Activated CD8-positive, alpha-beta memory T cell treated with anti-CD3 and anti-CD28 coated beads for 48 hours (primary cell): ENCODE measurements at places on chromosomes 12 and 14.

DNA sequence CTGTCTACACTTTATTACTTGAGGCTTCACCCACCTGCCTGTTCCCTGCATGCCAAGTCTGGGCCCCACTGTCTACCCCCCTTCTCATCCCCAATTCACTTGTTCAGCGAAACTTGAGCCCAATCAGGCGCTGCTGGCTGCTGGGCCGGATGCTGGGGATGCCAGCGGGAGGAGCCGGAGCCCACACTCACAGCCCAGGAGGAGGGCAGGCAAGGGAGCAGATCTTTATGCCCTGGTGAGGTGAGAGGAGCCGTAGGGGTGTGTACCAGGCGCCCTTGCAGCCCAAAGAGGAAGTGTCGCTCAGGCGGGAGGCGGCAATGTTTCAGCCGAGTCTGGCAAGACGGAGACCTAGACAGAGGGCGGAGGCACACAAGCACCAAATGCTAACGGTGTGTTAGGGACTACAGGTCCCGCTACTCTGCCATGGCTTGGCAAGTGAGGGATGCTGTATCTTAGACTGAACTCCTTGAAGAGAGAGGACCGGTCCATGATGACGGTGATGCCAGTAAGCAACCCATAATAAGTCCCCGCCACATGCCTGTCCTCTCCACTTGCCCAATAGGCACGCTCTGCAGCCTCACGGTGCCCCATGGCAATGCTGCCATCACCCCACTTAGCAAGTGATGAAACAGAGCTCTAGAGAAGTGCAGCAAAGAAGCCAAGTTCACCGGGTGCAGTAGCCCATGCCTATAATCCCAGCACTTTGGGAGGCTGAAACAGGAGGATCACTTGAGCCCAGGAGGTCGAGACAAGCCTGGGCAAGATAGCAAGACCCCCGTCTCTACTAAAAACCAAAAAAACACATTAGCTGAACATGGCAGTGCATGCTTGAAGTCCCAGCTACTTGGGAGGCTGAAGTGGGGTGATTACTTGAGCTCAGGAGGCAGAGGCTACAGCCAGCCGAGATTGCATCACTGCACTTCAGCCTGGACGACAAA is 41.6 kb downstream of the LRRC74A start:
- no peak for DNase-seq

DNA sequence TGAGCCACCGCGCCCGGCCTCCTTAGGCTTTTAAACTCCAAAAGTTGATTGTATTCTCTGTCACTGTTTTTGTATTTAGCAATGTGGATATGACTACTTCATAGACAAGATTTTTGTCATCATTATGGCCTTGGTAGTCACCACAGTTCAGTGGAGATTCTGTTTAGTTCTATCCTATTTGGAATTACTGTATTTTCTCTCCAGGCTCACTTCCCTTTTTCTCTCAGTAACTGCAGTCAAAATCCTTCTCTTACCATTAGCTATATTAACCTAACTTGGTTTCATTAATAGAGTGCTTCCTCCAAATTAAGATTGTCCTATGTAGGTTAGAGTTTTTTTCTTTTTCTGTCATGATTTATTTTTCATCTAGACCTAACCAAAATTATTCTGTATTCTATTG is 283.9 kb downstream of the TMTC2 start:
- DNase-seq: no peak

- no peak for DNase-seq
These were observed 117.9 kb upstream of the PRB2 start for GRCh38 chr12:11513288-11513687.

- no peak for DNase-seq
These were observed 23.4 kb upstream of the DHRS2 start for GRCh38 chr14:23612802-23613201.

GRCh38 chr14:36086629-36087395 is 89.7 kb downstream of the PTCSC3 start:
- no peak for DNase-seq

GRCh38 chr14:101357559-101358319 is 203.6 kb upstream of the DIO3 start:
- no peak for DNase-seq

- no peak for DNase-seq
These were observed 251.4 kb downstream of the EGLN3 start for GRCh38 chr14:33699300-33699983.

DNA sequence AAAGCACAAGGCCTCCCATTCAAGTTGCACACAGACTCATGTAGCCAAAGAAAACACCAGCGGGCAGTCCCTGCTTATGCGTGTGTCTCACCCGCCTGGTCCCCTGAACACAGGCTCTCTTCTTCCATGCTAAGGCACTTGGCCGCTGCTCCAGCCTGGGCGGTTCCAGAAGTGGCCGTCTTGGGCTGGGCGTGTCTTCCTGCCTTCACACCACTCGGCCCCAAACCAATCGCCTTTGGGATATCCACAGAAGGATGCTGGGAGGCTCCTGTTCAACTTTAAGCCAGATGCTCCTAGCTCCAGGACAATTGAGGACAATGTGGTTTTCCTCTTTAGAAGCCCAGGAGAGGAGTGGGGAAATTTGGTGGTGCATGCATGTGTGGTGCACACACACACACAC is 2.2 kb downstream of the SCARB1 start:
- DNase-seq: no peak

- no peak for DNase-seq
These were observed 55.3 kb upstream of the TMCC3 start for GRCh38 chr12:94705676-94706075.

GRCh38 chr12:46240436-46240835 is 28.4 kb downstream of the SLC38A1 start:
- no peak for DNase-seq
